ENCODE measurements at places on chromosomes 3 and 15.

GRCh38 chr3:12178091-12178820, 19.5 kb upstream of the TIMP4 start:
- no peak for DNase-seq

GRCh38 chr3:150081084-150081483, 110.4 kb upstream of the PFN2 start:
- no peak for DNase-seq

DNA sequence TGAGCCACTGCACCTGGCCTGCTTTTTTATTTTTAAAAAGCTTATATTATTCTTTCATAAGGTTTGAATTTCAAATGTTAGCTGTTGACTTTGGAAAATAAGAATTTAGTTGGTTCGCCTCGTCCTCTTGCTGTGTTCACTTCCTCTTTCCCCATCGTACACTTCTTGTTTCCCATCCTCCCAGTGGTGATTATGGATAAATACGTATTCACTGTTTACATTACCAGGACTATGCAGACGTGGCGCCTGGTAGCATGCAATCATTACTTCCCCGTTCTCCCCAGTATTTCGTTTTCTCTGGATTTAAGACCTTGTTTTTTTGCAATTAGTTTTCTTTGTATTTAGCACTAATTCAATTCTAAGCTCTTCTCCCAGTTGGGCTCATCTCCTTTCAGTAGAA, 70.1 kb downstream of the LMLN start:
- DNase-seq: no peak

DNA sequence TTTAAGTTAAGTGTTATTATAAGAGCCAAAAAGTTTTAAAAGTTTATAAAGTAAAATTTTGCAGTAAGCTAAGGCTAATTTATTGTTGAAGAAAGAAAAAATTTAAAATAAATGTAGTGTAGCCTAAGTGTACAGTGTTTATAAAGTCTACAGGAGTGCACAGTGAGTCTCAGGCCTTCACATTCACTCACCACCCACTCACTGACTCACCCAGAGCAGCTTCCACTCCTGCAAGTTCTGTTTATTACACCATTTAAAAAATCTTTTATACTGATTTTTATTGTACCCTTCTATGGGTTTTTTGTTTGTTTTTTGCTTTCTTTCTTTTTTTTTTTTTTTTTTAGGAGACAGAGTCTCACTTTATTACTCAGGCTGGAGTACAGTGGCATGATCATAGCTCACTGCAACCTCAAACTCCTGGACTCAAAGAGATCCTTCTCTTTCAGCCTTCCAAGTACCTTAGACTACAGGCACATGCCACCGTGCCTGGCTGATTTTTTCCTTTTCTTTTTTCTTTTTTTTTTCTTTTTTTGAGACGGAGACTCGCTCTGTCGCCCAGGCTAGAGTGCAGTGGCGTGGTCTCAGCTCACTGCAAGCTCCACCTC, 25.9 kb downstream of the CSTA start:
- DNase-seq: no peak

DNA sequence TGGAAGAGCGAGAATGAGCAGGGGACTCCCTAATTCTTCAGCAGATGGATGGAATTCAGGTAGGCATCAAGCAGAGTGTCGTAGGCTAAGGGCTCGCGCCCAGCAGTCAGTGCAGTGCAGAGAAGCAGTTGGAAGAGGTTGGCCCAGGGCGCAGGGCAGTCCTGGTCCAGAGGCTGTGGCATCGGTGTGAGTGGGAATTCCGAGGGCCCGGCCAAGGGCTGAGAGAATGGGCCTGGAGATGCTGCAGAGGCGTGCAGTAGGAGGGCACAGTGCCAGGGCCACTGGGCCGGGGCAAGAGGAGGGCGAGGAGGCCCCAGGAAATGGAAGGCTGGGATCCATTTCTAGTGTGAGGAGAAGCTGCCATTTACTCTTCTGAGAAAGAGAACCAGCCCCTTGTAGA, 74.4 kb downstream of the AAGAB start:
- no peak for DNase-seq

DNA sequence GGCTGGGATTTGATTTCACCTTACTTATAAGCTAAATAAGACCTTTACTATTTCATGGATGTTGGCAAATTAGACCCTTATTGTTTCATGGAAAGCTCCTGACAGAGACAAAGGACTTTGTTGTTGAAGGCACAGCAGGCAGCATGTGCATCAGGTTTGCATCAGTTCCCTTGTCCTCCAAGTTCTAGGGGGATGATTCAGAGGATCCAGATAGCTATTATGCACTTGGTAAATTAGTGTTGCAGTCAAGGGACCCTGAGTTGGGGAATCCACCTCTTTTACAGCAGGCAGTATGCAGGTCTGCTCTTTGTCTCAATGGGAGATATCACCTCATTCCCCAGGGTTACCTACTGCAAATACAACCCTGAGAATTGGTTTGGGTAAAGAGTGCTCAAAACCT, 131.4 kb upstream of the IGSF10 start:
- DNase-seq: no peak

- DNase-seq: no peak
These were observed 113.5 kb downstream of the VGLL4 start for GRCh38 chr3:11530153-11530721.

DNA sequence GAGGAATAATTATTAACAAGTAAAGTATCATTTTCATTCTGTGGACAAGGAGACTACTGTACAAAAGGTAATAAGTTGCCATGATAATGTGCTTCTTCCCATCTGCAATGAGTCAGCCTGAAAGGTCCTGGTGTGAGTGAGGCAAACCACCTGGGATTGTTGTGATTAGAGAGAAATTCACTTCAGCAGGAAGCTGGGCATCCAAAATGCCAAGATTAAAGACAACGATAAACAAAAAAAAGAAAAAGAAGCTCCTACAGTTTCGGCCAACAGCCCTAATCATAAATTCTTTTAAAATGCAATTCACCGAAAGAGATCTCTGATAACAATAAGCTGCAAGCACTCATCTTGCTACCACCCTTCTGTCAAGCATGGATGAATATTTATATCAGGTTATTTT, 507.8 kb downstream of the TUSC7 start:
- no peak for DNase-seq

GRCh38 chr3:191094057-191094845, 104.8 kb upstream of the OSTN start:
- DNase-seq: no peak
